ENCODE measurements at places on chromosomes 3 and 15.

- no peak for DNase-seq
Observed at GRCh38 chr3:129224984-129225393, 24.4 kb upstream of the COPG1 start.

DNA sequence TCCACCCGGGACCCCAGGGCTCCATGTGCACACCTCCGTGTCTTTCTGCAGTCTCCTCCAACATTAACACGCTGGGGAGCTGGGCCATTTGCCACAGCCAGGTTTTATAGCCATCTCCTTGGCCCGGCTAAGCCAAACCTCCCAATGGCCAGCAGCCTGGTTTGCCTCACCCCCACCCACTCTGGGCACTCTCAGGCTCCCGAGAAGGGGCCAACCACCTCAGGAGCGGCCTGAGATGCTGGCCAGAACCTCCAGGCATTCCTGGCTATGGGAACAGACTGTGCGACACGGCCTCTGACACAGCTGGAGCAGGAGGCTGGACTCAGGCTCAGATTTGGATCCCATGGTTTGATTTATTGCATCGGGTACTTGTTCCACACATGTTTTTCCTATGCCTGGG lies 289.7 kb downstream of the RPLP1 start:
- no peak for DNase-seq

DNA sequence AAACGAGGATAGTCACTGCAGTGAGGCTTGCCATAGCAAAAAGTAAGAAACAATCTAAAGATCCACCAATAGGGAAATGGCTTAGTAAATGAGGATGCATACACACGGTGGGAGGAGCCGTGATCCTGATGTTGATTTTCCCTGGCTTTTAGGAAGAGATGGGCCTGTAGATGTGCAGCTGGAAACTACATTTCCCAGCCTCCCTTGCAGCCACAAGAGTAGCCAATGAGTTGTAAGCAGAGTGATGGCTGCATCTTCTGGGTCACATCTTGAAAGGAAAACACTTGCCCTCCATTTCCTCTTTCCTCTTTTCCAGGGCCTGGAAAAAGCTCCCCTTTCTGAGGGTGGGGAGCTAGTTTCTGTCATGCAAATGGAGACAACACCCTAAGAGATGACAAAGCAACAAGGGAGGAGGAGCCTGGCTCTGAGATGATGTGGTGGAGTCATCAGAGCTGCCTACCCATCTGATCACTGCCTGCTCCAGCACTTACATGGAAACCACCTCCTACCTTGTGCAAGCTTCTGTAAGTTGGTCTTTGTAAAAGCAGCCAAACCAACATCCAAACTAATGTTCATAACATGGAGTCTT lies 139.1 kb downstream of the TLE3 start:
- DNase-seq, result no peak

GRCh38 chr3:132064114-132064513 lies 29.3 kb upstream of the CPNE4 start:
- DNase-seq, result no peak

- DNase-seq, result no peak
Observed at GRCh38 chr3:189773056-189773455, 141.9 kb downstream of the TP63 start.

GRCh38 chr3:179292450-179292849 lies 30.4 kb upstream of the ZNF639 start:
- DNase-seq, result no peak

DNA sequence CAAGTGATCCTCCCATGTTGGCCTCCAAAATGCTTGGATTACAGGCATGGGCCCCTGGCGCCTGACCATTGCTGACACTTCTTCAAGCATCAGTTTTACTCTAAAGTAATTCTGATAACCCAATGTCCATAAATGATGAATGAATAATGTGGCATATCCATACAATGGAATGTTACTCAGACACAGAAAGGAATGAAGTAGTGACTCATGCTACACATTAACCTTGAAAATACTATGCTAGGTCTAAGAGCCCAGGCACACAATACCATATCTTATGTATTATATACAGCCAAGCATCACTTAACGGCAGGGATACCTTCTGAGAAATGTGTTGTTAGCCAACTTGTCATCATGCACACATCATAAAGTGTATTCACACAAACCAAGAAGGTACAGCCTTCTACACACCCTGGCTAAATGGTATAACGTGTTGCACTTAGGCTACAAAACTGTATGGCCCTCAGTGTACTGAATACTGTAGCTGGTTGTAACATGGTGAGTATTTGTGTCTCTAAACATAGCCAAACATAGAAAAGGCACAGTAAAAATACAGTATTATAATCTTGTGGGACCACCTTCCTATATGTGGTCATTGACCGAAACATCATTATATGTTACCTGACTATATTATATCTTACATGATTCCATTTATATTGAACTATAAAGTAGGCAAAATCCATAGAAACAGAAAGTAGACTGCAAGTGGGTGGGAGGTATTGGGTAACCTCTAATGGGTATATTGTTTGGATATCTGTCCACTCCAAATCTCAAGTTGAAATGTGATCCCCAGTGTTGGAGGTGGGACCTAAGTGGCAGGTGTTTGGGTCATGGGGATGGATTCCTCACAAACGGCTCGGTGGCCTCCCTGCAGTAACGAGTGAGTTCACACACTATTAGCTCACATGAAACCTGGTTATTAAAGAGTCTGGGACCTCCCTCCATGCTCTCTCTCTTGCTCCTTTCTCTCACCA lies 31.4 kb downstream of the MKRN2 start:
- DNase-seq, result no peak

DNA sequence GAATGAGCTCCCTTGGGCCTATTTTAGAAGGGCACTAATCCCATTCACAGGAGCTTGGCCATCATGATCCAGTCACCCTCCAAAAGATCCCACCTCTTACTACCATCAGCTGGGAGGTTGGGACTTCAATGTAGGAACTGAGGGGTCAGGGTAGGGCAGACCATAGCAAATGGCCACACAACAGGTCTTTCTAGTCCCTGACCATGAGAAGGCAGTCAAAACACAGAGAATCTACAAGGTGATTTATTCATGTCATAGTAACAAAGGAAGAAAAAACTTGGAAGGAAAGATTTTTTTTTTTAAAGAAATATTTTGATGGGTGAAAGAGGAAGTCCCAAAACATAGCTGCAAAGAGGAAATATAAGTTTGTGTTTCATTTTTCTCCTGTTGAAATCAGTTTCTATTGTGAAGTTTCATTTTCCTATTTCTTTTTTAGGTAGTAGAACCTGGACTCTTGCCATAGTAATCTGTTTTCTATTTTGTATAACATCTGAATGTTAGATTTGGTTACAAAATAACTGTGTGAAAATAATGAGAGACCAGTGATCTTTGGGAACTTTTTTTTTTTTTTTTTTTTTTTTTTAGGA lies 23.5 kb upstream of the TNFSF10 start:
- DNase-seq, result no peak

DNA sequence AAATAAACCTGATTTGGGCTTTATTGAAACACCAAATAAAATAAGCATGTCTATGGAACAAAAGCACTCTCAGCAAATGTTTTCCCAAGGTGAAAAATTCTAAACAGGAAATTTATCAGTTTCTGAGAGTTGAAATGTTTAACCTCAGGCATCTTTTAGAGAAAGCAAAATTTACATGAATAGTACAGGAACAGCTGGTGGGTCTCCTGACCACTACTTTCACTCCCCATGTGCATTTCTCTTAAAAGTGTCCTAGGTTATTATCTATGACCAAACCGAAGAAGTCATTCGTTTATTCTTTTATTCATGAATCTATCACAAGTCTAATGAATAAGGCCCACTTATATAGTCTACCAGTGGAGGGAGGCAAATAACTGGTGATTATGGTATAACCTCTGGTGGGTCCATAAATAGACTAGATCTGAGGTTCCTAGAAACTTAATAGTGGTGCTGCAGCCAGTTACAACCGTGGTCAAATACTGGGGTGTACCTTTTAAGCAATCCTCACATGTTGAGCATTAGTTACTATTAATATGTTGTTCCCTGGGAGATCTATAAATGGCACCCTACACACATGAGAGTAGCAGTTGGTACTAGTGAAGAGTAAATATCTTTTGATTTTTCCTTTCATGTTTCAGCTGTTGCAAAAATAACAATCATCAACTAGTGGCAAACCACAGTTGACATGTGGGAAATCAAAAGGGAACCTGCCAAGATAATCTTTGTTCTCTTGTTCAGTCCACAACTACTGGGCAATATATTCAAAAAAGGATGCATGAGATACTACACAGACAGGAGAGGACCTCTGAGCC lies 169.3 kb upstream of the STAC start:
- no peak for DNase-seq

DNA sequence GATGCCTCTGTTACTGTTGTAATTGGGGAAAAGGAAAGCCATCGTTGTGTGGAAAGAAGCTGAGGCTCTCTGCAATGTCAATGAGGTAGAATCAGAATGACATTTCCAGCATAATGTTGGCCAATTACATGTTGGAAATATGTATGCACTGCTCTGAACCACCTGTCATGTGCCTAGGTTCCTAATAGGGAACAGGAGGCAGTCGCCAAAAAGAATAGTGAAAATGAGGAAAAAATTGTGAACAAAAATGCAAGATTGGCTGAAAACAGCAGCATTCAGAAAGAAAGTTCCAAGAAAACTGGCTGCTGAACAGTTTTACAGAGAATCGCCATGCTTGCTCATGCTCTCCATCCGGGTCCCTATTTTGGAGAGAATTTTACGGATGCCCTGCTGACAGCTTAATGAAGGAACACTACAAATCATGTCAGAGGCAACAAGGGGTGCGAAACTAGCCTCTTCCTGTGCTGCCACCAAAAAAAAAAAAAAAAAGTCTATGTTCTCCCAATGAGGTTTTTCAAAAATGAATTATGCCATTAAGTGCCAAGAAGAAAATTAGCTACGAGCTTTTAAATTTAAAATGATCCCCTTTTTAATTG lies 305.9 kb upstream of the ARRDC4 start:
- no peak for DNase-seq

DNA sequence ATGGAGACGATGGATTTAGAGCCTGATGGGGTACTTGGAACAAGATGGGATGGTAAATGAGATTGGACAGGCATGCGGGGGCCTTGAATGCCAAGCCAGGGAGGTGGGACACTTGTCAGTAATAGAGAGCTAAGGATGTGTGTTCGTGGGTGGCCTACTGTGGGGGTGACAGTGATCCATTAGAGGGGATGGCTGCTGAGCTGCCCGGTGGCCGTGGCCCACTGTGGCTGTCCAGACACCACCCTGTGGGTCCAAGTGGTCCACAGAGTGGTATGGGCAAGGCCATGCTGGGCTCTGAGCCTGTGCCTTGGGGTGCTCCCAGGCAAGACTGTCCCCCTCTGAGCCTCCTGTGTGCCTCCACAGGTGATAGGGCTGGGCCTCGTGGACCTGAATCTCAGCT lies 17.5 kb downstream of the CAND2 start:
- no peak for DNase-seq

GRCh38 chr3:127457094-127457475 lies 133.4 kb downstream of the TPRA1 start:
- DNase-seq, result no peak

DNA sequence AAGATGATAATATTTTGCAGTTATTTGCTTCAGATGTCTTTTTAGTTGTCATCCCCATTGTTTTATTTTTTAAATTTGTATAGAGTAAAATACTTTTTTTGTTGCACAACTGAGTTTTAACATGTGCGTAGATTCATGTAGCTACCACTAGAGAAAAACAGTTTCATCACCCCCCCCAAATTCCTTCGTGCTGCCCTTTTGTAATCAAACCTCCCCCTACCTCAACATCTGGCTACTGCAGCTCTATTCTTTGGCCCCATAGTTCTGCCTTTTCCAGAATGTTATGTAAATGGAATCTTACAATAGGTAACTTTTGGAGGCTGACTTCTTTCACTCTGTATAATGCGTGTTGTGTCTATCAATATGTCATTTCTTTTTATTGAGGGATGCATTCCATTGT lies 232.0 kb upstream of the RASGRP1 start:
- no peak for DNase-seq

DNA sequence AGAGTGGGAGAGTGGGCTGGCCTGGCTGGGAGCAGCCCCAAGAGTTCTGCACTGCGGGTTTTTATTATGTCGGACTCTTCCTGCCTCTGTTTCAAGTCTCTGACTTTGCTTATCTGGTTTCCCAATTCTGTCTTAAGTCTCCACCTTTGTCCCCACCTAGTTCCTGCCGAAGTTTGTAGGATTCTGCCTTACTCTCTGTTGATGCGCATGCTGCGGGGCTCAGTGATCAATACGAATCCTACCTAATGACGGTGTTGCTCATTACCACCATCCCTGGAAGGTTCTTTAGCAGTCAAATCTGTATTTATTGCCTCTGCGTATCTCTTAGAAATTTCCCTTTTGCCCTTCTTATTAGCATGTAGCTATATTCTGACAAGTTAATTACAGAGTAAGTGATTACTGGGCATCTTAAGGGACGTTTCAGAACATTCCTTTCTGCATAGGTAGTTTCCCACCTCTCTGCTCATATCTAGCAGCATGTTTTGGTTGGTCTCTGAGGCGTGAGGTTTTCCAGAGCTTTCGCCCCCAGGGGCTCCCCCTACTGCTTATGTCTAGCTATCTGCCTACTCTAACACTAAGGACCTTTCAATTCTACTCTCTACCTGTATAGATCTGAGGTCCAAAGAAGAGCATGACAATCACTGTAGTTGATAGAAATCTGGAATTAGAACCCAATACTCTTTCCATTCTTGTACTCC lies 236.0 kb upstream of the EIF1B start:
- no peak for DNase-seq

- DNase-seq, result no peak
Observed at GRCh38 chr3:4375911-4376310, 72.7 kb downstream of the SETMAR start.

DNA sequence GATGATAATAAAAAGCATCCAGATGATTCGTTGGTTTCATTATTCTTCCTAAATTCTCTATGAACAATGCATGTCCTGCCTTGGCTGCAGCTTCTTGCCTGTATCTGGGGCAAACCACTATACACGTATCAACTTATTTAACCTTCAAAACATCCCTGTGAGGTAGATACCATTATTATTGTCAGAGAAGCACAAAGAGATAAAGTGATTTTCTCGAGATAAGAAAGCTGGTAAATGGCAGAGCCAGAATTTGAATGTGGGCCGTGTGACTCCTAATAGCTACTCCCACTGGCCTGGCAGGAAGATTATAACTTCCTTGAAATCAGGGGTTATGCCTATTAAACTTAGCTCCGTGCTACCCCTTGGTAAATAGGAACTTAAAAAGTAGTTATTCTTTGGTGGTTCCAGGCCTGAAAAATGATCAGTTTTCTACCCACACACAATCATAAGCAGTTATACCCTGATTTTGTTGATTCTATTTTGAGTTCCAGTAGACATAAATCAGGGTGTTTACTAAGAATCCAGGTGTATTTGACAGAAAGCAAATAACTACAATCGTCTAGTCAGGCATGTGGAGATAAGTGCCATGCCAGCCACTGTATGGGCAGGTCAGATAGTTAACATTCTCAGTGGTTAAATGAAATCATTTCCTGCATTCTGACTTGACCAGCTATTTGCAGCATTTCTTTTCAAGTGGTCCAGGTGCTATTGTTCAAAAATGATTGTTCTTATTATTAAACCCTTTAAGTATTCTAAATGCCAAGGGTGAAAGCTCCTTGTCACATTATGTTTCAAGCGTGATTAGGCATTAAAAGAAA lies 99.2 kb upstream of the LRRN1 start:
- DNase-seq, result no peak

Measured in stimulated activated CD8-positive, alpha-beta memory T cell treated with anti-CD3 and anti-CD28 coated beads, Interleukin-15, amount 100 ng/mL, for 1 hour (primary cell).